ENCODE measurements at places on chromosomes 4 and X.

GRCh38 chr4:99587803-99588202 lies 13.2 kb downstream of the MTTP start:
- H3K27me3 ChIP-seq: peaks cover 8% of the 10 kb centered on the region
- H3K4me1 ChIP-seq: no peaks in the 10 kb centered on the region
- no peak overlapping the region for H3K27ac ChIP-seq
- no peaks in the 10 kb centered on the region for H3K36me3 ChIP-seq
- no peak overlapping the region for H3K4me3 ChIP-seq

GRCh38 chr4:92182006-92182735 lies 121.6 kb upstream of the GRID2 start:
- no peaks in the 10 kb centered on the region for H3K4me1 ChIP-seq
- H3K4me3 ChIP-seq: no peak overlapping the region
- DNase-seq: no peak
- no peaks in the 10 kb centered on the region for H3K27me3 ChIP-seq

- H3K27me3 ChIP-seq: no peaks in the 10 kb centered on the region
- DNase-seq: no peak
- no peak overlapping the region for H3K27ac ChIP-seq
- no peaks in the 10 kb centered on the region for H3K4me1 ChIP-seq
- H3K36me3 ChIP-seq: no peaks in the 10 kb centered on the region
- H3K4me3 ChIP-seq: no peak overlapping the region
These were observed 1878.4 kb downstream of the ARAP2 start for GRCh38 chr4:34365946-34366345.

DNA sequence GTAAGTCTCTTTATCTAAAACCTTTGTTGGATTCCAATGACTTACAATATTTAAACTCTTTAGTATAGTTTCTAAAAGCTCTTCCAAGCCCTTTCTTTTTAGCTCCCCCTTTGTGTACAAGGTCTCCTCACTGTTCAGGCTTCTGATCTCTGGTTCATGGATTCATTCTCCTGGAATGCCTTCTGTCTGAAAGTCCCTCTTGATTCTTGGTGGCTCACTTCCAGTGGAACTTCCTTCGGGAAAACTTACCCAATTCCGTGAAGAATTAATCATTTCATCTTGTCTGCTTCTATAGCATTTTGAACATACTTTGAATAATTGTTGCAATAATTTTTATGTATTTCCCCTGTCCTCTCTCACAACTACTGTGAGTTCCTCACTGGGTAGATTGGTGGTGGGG lies 3.6 kb downstream of the ARHGAP24 start:
- H3K4me3 ChIP-seq: no peak overlapping the region
- H3K36me3 ChIP-seq: no peaks in the 10 kb centered on the region
- peaks cover 2% of the 10 kb centered on the region for H3K4me1 ChIP-seq
- DNase-seq: no peak

GRCh38 chr4:85968945-85969819 lies 390.7 kb downstream of the MAPK10 start:
- H3K27me3 ChIP-seq: no peaks in the 10 kb centered on the region
- no peaks in the 10 kb centered on the region for H3K4me1 ChIP-seq
- H3K4me3 ChIP-seq: no peak overlapping the region

- no peak overlapping the region for H3K4me3 ChIP-seq
- H3K36me3 ChIP-seq: no peaks in the 10 kb centered on the region
- H3K27me3 ChIP-seq: peaks cover 19% of the 10 kb centered on the region
- DNase-seq: no peak
- H3K27ac ChIP-seq: no peak overlapping the region
- H3K4me1 ChIP-seq: peaks cover 11% of the 10 kb centered on the region
These were observed 142.9 kb upstream of the SLC4A4 start for GRCh38 chr4:71195924-71196323.

- H3K4me1 ChIP-seq: peaks cover 41% of the 10 kb centered on the region
- H3K36me3 ChIP-seq: peaks cover 42% of the 10 kb centered on the region
- no peaks in the 10 kb centered on the region for H3K27me3 ChIP-seq
- peak overlapping the region; percentile 31 for H3K27ac ChIP-seq
These were observed 56.7 kb downstream of the DOCK11 start for GRCh38 chrX:118552121-118552900.

GRCh38 chr4:67051000-67051789 lies 494.1 kb downstream of the CENPC start:
- no peak for DNase-seq
- H3K27me3 ChIP-seq: no peaks in the 10 kb centered on the region
- H3K27ac ChIP-seq: no peak overlapping the region
- H3K4me3 ChIP-seq: no peak overlapping the region
- H3K4me1 ChIP-seq: no peaks in the 10 kb centered on the region

- H3K4me3 ChIP-seq: no peak overlapping the region
- H3K27me3 ChIP-seq: no peaks in the 10 kb centered on the region
- peaks cover 27% of the 10 kb centered on the region for H3K36me3 ChIP-seq
- no peak for DNase-seq
These were observed 196.4 kb downstream of the LRBA start for GRCh38 chr4:150818661-150819060.

GRCh38 chr4:158946825-158947224 lies 156.1 kb upstream of the RAPGEF2 start:
- no peak overlapping the region for H3K4me3 ChIP-seq
- DNase-seq: no peak
- H3K4me1 ChIP-seq: no peaks in the 10 kb centered on the region
- H3K36me3 ChIP-seq: peaks cover under 1% of the 10 kb centered on the region
- peaks cover 4% of the 10 kb centered on the region for H3K27me3 ChIP-seq
- H3K27ac ChIP-seq: no peak overlapping the region

GRCh38 chrX:13397878-13398818 lies 78.3 kb upstream of the ATXN3L start:
- no peaks in the 10 kb centered on the region for H3K36me3 ChIP-seq
- DNase-seq: peak; percentile 21
- H3K27ac ChIP-seq: no peak overlapping the region
- H3K4me3 ChIP-seq: no peak overlapping the region

- H3K27ac ChIP-seq: no peak overlapping the region
- H3K4me1 ChIP-seq: no peaks in the 10 kb centered on the region
- no peaks in the 10 kb centered on the region for H3K36me3 ChIP-seq
- no peak overlapping the region for H3K4me3 ChIP-seq
- DNase-seq: no peak
These were observed 168.7 kb downstream of the PRDM5 start for GRCh38 chr4:120753854-120754253.

DNA sequence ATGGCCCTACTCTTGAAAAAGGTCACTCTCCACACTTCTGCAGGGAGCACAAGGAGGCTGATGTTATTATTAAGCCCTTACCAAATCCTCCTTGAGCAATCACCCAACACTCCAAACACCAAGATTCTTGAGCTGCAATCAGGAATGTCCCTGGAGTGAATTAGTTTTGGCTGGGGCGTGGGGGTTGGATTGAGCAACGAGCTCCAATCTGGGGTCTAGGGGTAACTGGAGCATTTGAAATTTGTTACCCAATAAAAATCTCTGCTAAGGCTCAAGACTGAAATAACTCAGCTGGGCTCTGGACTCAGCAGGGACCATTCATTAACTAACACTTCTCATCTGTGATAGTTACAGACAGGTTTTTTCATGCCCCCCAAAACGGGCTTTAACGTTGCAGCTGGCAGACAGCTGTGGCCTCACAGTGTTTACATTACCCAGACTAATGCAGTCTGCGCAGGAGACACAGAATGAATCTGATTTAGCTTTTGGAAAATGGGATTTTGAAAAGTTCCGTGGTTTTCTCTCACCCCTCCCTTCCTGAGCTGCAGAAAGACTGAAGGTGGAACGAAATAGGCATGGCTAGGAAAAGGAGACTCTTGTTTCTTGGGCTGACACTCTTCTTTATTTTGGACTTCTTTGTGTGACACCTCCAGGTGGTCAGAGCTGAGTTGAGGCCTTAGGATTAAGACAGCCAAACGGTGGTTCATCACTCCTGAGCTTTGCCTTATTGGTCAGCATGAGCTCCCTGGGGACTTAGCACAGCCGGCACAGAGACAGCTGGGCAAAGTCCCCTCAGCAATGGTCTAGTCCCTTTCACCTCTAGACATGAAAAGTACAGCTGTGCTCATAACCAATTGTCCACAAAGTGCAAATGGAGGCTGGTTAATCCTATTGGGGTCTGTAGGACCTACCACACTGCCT lies 26.6 kb downstream of the PLAC1 start:
- DNase-seq: no peak
- H3K36me3 ChIP-seq: no peaks in the 10 kb centered on the region
- H3K27me3 ChIP-seq: peaks cover 4% of the 10 kb centered on the region
- no peak overlapping the region for H3K27ac ChIP-seq
- peaks cover 2% of the 10 kb centered on the region for H3K4me1 ChIP-seq
- no peak overlapping the region for H3K4me3 ChIP-seq

GRCh38 chr4:22676063-22676462 lies 16.7 kb upstream of the GBA3 start:
- H3K36me3 ChIP-seq: no peaks in the 10 kb centered on the region
- H3K4me3 ChIP-seq: no peak overlapping the region
- DNase-seq: no peak

- H3K27me3 ChIP-seq: no peaks in the 10 kb centered on the region
- peaks cover 46% of the 10 kb centered on the region for H3K4me1 ChIP-seq
- peak overlapping the region; percentile 96 for H3K27ac ChIP-seq
- H3K36me3 ChIP-seq: peaks cover 66% of the 10 kb centered on the region
- DNase-seq: no peak
- peak overlapping the region; percentile 95 for H3K4me3 ChIP-seq
These were observed 340 bp downstream of the HNRNPD start for GRCh38 chr4:82373486-82373815.

GRCh38 chrX:11778230-11778629 lies 20.2 kb downstream of the MSL3 start:
- H3K4me3 ChIP-seq: no peak overlapping the region
- no peak for DNase-seq
- H3K36me3 ChIP-seq: peaks cover 19% of the 10 kb centered on the region
- peaks cover 7% of the 10 kb centered on the region for H3K4me1 ChIP-seq
- no peak overlapping the region for H3K27ac ChIP-seq

GRCh38 chr4:119946359-119946758 lies 120.3 kb downstream of the MAD2L1 start:
- H3K36me3 ChIP-seq: no peaks in the 10 kb centered on the region
- no peaks in the 10 kb centered on the region for H3K27me3 ChIP-seq
- H3K27ac ChIP-seq: no peak overlapping the region
- H3K4me3 ChIP-seq: no peak overlapping the region
- no peak for DNase-seq

DNA sequence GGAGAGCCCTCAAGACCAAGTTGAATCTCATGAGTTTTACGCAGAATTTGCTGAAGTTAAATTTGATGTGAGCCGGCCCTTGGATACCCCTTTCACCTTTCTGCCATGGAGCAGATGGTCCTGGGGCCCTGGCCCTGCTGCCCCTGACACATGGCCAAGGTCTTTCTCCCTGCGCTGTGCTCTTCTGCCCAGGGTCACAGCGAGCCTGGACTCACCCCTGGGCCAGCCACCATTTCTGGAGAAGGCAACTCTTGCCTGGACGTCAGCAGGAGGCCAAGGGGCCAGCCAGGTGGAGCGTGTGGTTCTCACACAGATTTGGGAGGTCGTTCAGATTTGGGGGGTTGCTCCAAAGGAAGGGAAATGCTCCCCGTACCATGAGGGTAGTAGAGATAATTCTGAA lies 30.0 kb downstream of the PCGF3 start:
- H3K27me3 ChIP-seq: no peaks in the 10 kb centered on the region
- H3K4me3 ChIP-seq: no peak overlapping the region
- DNase-seq: no peak

DNA sequence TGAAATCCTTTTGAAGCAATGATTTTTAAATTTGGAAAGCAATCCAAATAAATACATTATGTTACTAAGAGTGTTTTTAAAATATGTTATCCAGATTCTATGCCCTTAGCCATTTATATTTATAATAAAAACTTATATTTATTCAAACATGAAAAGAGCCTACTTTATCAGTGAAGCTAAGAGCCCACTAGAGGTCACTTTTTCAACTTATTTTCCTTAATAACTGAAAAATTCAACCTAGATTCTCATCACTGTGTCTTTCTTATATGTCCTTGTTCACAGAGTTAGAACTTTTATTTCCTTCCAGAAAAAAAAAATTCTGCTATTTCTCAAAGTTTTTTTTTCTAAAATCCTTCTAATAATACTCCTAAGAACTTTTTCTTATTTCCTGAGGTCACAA lies 23.9 kb downstream of the PRDM8 start:
- no peaks in the 10 kb centered on the region for H3K36me3 ChIP-seq
- DNase-seq: no peak
- no peak overlapping the region for H3K4me3 ChIP-seq
- no peaks in the 10 kb centered on the region for H3K4me1 ChIP-seq

- DNase-seq: no peak
- no peak overlapping the region for H3K4me3 ChIP-seq
- no peak overlapping the region for H3K27ac ChIP-seq
- no peaks in the 10 kb centered on the region for H3K27me3 ChIP-seq
- no peaks in the 10 kb centered on the region for H3K36me3 ChIP-seq
- no peaks in the 10 kb centered on the region for H3K4me1 ChIP-seq
These were observed 144.5 kb downstream of the GC start for GRCh38 chr4:71639380-71639779.

DNA sequence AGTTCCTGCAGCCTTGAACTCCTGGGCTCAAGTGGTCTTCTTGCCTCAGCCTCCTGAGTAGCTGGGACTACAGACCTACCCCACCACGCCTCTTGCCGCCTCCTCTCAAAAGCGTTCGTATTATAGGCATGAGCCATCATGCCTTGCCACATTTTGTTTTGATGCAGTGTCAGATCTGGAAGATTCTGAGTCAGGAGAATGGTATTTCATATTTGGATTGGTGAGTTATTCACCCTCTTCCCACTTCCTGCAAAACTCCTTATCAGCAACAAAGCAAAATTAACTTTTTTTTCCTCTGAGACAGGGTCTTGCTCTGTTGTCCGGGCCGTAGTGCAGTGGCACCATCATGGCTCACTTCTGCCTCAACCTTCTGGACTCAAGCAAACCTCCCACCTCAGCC lies 29.6 kb downstream of the REST start:
- H3K27me3 ChIP-seq: no peaks in the 10 kb centered on the region
- DNase-seq: no peak
- no peak overlapping the region for H3K27ac ChIP-seq
- peaks cover 7% of the 10 kb centered on the region for H3K4me1 ChIP-seq
- no peak overlapping the region for H3K4me3 ChIP-seq
- H3K36me3 ChIP-seq: peaks cover 40% of the 10 kb centered on the region

- H3K27me3 ChIP-seq: no peaks in the 10 kb centered on the region
- H3K36me3 ChIP-seq: no peaks in the 10 kb centered on the region
These were observed 128.9 kb downstream of the REELD1 start for GRCh38 chr4:146343199-146343598.

- H3K36me3 ChIP-seq: no peaks in the 10 kb centered on the region
- no peak overlapping the region for H3K4me3 ChIP-seq
- H3K4me1 ChIP-seq: no peaks in the 10 kb centered on the region
- no peak for DNase-seq
- peaks cover 4% of the 10 kb centered on the region for H3K27me3 ChIP-seq
These were observed 209.7 kb upstream of the PRPS2 start for GRCh38 chrX:12581546-12581945.

Measured in activated CD4-positive, alpha-beta memory T cell treated with anti-CD3 and anti-CD28 coated beads, Interleukin-2, amount 10 ng/mL, durations not matched to agents 7 days and 5 days (primary cell).